ENCODE measurements at places on chromosomes 16 and 17.

GRCh38 chr17:27940503-27941428 lies 47.6 kb upstream of the LYRM9 start:
- DNase-seq, result no peak

GRCh38 chr17:77493238-77493820 lies 352.6 kb downstream of the SEC14L1 start:
- no peak for DNase-seq

DNA sequence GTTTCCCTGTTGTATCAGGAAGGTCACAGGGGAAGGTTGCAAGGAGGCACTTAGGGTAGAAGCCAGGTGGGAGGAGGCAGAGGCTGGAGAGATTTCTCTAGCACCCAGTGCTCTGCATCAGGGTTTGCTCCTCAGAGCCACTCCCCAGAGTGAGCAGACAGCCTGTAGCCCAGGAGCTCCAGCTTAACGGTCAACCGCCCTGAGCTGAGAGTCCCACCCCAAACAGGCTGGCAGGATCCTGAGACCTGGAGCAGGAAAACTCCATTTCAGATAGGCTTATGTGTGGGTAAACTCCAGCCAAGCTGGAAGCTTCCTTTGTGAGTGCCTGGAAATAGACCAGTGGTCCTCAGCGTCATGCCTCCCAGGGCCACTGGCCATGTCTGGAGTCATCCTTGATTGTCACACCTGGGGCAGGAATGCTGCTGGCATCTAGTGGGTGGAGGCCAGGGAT lies 37.9 kb downstream of the MPRIP start:
- no peak for DNase-seq

DNA sequence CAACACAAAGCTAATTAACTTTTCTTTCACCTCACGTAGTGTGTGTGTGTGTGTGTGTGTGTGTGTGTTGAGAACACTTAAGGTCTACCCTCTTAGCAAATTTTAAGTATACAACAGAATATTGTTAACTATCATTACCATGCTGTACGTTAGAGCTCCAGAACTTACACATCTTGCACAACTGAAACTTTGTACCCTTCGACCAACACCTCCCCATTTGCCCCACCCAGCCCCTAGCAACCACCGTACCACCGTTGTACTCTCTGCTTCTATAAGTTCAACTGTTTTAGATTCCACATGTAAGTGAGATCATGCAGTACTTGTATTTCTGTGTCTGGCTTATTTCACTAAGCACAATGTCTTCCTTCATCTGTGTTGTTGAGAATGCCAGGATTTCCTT lies 28.1 kb upstream of the MLYCD start:
- DNase-seq, result no peak

DNA sequence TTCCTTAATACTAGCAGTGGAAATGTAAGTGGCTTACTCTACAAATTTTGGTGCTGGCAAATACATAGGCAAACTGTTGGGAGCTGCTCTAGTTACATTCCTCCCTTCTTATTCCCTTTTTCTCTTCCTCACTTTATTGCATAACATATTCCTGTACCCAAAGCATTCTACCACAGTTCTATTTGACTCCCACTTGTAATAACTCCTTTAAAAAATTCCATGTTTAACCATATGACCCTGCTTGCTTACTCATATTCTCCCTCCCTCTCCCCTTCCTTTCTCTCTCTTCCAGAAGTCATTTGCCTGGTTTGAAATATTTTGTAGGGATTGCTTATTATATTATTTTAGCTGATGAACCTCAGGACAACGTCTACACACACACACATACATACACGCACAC lies 22.7 kb downstream of the NQO1 start:
- no peak for DNase-seq

GRCh38 chr17:38724337-38724988 lies 5.7 kb upstream of the CISD3 start:
- DNase-seq, result no peak

Measured in kidney tubule cell (primary cell).